ENCODE measurements at places on chromosomes 1 and 21.

DNA sequence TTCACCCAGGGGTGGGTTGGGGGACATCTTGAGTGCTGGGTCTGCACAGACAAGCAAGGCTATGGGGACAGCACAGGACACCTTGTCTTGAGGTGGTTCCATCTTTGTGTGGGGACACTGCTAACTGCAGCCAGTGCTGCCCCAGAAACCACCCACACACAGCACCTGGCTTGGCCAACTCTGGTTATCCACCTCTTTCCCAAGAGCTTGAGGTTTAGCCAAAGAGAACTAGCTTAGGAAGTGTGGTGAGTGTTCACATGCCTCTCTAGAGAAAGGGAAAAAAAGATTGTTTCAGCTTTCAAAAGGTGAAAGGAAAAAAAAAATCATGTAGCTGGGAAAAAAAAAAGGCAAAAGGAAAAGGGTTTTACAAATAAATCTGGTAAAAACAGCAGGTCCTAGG, 32.4 kb downstream of the BCAR3 start:
- no peak for DNase-seq

DNA sequence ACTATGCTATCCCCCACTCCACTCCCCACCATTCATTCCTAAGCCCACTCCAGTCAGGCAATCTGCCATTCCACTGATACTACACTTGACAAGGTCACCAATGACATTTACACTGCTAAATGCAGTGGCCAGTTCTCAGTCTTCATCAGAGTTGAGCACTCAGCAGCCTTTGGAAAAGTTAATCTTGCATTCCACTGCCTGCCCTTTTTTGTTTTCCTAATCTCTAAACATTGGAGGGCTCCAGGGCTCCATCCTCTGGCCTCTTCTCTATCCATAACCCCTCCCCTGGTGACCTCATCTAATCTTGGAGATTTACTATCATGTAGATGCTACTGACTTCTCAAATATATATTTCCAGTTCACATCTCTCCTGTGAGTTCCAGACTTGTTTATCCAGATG, 70.9 kb upstream of the S1PR1 start:
- no peak for DNase-seq

- no peak for DNase-seq
Observed at GRCh38 chr1:229863651-229864545, 203.1 kb upstream of the GALNT2 start.

- no peak for DNase-seq
Observed at GRCh38 chr1:194929357-194929756, 1678.9 kb downstream of the KCNT2 start.

DNA sequence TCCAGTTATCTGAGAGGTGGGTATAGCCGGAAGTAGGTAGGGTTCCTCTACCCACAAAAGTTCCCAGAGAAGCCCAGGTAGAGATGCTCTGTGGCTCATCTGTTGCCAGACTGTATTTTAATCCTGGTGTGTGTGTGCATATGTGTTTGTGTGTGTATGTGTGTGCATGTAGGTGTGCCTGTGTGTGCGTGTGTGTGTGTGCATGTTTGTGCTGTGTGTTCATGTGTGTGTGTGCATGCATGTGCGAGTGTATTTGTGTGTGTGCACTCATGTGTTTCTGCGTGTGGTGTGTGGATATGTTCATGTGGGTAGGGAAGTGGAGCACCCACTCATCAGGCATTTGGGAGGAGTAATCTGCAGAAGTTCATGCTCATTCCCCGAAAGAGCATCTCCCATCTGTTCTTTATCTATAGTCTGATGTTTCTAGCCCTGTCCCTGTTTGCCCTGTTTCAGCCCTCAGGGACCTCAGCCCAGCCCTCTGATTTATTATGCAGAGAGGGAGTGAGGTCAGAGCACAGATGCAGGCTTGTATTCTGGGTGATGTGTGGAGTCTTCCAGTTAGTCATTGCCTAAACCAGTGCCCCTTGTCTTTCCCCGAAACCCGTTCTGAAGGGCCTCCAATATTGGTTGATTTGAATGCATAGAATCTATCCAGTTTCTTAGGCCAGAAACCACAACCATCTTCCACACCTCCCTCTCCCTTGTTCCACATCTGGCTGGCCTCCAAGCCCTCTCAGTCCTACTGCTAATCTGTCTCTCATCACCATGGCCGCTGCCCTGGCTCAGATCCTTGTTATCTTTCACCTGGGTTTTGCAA, 69.1 kb downstream of the DISC1 start:
- no peak for DNase-seq

Data from Daoy (cell line).